Epithelial cell of proximal tubule (primary cell): ENCODE measurements at places on chromosomes 3 and 15. TPM values are rescaled to one million over a fixed set of nuclear protein-coding genes. Genes with fewer than 3 reads are reported as not detected.

Gene SECISBP2L
- 12.5 and 14.4 TPM in 2 replicates for total RNA-seq

Gene VIPR1
- total RNA-seq, result 0.43 TPM in 1 of 2 replicates, not detected in the other

Gene SCN5A
- 1.3 and 1.7 TPM in 2 replicates for total RNA-seq

Gene GRK7
- total RNA-seq, result not detected in 2 replicates

Gene CLDN18
- total RNA-seq, result not detected in 2 replicates

Gene PYGO1
- 2.2 and 2.4 TPM in 2 replicates for total RNA-seq

Gene WDR49
- not detected in 2 replicates for total RNA-seq

Gene CPNE4
- 4.1 TPM in 1 of 2 replicates, not detected in the other for total RNA-seq

Gene ANKRD63
- total RNA-seq, result 0.22 TPM in 1 of 2 replicates, not detected in the other

Gene HIGD2B
- not detected in 2 replicates for total RNA-seq

Gene HTR3D
- not detected in 2 replicates for total RNA-seq

Gene EXD1
- not detected in 2 replicates for total RNA-seq

Gene DNASE1L3
- not detected in 2 replicates for total RNA-seq

Gene PRTG
- 4.4 and 10.1 TPM in 2 replicates for total RNA-seq

Gene MEGF11
- 0.65 and 3.7 TPM in 2 replicates for total RNA-seq

Gene ACP3
- total RNA-seq, result 0.46 TPM in 1 of 2 replicates, not detected in the other
